ENCODE measurements at places on chromosomes 6 and 20.

GRCh38 chr6:119683671-119684070, 334.1 kb upstream of the MAN1A1 start:
- no peak for DNase-seq

DNA sequence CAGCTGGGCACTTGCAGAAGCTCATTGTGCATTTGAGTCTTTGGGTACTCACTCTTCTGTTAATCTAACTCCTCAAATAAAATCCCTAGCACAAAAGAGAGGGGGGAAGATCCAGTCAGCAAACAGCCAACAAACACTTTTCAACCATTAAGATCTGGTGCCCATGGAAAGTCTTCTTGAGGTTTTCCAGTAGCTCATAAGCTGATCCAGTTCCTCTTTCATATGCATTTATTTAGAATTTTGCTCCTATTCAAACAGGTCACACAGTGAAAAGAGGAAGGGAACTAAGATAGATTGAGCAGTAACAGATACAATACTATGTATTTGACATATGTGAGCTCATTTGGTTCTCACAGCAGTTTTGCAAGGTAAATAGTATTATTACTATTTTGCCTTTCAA, 38.6 kb downstream of the HLA-DPB1 start:
- DNase-seq, result no peak

DNA sequence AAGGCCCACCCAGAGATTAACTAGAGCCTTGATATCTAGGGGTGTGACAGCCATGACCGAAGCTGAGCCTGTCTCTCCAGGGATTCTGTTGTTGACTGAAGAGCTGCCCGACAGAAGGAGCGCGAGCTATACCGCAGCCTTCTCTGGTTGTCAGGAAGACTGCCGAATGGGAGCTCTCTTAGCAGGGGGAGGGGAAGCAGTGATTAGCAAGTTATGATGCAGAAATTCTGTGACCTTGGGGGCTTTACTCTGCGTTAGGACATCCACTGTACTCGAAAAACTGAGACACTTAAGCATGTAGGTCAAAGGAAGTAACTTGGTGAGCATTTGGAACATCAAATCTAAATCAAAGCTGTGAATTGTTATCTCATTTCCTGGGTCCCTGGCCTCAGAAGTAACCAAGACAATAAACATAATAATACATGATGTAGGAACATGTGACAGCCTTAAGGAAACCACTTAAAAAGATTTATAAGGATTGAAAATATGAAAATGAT, 84.7 kb downstream of the MAP3K4 start:
- no peak for DNase-seq

GRCh38 chr6:117771403-117771802, 96.1 kb downstream of the NUS1 start:
- no peak for DNase-seq

DNA sequence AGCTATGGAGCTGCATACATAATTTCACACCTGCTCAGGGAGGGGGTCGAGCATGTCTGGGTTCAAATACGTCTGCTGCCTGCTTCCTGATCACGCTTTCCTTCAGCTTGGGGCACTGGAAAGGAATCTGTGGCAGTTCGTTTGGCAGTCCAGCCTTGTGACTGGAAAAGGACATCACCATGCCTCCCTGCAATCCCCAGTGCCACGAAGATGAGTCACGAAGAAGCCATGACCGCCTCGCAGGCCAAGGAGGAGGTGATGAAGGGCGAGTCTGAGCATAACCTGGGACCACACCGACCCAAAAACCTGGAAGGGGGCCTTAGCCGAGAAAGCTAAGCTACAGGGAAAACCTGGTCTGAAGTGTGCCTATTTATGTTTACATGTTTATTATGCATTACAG, 13.1 kb downstream of the JAG1 start:
- DNase-seq, result no peak

GRCh38 chr20:12847872-12848271, 160.9 kb upstream of the SPTLC3 start:
- no peak for DNase-seq
